Adrenal gland (tissue), 19 donors: ENCODE measurements at places on chromosomes 7 and 10. TPM values are rescaled to one million over a fixed set of nuclear protein-coding genes. Genes with fewer than 3 reads are reported as not detected.

Gene PITX3
- not detected for total RNA-seq

DNA sequence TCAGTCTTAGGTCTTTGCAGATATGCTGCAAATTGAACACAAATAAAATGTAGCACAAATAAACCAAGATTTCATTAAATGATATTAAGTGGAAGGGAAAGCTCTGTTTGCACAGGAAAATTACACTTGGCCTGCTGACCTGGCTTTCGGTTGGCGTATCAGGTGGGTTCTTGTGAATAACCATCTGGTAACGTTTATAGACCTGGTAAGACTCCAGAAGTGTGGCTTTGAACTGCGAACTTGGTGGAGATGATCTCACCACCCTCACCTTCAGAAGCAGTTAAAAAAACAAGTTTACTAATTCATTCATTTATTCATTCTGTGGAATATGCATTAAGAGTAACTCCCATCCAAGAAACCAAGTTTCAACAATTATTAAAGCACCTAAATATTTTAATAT, 28.1 kb downstream of the ATE1 start:
- no peak for DNase-seq

GRCh38 chr7:10579561-10579960, 394.1 kb upstream of the PHF14 start:
- no peak for DNase-seq

DNA sequence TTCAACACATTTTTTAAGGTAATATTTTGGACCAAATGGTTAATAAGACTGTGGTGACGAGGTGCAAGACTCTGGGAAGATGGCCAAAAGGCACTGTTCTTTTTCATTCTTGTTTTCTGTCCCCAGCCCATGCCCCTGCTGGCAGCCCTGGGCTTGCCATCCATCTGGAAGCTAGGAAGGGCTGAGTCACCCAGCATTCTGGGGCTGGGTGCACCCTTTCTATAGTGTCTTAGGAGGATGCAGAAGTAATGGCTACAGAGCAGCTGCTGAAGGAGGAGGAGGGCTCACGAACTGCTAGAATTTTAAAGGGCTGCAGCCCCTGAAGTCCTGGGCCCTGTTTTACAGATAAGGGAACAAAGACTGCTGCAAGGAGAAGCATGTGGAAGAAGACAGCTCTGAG, 42.8 kb upstream of the ZNF32 start:
- no peak for DNase-seq

GRCh38 chr7:151699147-151699927, 177.6 kb downstream of the PRKAG2 start:
- no peak for DNase-seq
